ENCODE measurements at places on chromosomes 13 and 19.

GRCh38 chr13:78054157-78054556 is 135.5 kb upstream of the EDNRB start:
- DNase-seq = no peak

DNA sequence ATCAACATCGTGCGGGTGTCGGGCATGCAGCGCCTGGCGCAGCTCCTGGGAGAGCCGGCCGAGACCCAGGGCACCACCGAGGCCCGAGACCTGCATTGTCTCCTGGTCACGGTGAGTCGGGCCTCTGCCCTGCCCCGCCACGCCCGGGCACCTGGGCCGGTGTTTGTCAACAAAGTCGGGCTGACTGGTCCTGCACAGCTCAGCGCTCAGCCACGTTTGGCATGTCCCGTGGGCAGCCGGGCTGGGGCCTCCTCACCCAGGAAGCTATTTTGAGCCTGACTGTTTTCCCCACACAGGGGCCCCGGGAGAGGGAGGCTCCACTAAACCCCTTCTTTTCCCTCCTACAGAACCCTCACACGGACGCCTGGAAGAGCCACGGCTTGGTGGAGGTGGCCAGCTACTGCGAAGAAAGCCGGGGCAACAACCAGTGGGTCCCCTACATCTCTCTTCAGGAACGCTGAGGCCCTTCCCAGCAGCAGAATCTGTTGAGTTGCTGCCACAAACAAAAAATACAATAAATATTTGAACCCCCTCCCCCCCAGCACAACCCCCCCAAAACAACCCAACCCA is 1.3 kb downstream of the GADD45B start:
- DNase-seq = peak; percentile 47

DNA sequence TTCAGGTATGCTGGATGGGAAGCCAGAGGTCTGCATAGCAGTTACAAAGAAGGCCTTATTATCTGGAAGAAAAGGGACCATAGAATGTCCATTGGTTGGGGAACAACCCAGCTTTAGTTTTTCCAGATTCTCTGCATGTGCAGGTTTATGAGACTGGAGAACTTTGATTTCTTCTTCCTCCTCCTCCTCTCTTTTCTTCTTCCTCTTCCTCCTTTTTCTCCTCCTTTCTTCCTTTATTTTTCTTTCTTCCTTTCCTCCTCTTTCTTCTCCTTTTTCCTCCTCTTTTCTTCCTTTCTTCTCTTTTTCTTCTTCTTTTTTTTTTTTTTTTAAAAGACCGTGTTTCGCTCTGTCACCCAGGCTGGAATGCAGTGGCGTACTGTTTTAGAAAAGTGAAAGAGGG is 30.9 kb downstream of the EPN1 start:
- DNase-seq = no peak

DNA sequence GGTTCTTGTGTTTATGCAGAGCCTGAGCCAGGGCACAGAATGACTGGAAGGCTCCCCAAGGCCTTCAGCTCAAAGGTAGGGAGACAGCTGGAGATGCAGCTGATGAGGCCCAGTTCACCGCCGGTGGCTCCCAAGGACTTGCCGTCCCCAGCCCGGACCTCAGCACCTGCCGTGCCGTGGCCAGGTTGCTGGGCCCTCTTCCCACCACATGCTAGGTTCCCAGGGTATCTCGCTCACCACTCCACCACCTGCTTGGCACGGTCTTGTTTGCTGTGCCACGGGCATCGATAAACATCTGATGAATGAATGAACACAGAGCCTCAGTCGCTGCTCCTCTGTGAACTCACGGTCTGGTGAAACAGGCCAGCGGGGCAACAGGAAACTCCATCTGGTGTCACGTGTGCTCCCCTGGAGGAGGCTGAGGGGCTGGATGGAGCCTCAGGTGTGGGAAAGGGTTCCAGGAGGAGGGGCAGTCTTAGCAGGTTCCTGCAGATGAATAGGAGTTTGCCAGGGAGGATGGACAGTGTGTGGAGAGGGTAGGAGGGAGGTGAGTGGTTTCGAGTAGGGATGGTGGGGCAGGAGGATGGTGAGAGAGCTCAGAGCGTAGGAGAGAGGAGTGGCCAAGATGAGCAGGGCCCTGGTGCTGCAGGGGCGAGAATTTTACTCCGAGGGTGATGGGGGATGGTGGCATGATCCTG is 3.6 kb upstream of the KLK14 start:
- DNase-seq = no peak

DNA sequence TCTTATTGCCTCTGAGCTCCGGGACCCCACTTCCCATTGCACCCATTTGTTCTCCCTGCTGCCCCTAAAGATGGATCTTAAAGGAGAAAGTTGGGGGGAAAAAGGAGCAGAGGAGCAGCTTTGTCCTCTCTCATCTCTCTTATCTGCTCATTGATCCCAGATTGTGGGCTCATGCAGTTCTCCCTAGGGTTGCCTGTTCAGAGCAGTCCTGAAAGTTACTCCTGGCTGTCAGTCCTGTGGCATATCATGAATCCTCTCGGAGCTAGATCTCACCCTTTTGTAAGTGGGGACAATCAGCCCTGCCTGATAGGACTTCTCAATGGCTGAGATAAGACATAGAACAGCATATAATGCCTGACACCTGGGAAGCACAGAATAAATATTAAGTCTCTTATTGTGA is 440.3 kb downstream of the IRS2 start:
- DNase-seq = no peak

DNA sequence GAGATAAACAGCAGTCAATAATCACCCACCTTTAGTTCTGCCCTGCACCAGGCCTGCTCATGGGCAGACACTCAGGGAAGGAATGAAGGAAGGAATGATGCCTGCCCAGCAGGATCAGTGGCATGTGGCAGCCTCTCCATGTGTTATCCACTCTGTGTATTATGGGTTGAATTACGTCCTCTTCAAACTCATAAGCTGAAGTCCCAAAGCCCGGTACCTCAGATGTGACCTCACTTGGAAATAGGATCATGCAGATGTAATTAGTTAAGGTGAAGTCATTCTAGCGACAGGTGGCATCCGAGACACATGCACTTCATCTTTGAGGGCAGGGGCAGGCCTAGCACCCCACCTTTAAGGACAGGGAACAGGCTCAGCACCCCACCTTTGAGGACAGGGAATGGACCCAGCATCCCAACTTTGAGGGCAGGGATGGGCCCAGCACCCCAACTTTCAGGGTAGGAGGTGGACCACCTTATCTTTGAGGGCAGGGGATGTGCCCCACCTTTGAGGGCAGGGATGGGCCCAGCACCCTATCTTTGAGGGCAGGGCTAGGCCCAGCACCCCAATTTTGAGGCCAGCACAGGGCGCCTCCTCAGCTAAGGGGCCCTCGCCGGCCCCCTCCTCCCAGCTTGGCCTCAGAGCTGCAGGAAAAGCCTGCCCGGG is 127.6 kb downstream of the URI1 start:
- DNase-seq = no peak

DNA sequence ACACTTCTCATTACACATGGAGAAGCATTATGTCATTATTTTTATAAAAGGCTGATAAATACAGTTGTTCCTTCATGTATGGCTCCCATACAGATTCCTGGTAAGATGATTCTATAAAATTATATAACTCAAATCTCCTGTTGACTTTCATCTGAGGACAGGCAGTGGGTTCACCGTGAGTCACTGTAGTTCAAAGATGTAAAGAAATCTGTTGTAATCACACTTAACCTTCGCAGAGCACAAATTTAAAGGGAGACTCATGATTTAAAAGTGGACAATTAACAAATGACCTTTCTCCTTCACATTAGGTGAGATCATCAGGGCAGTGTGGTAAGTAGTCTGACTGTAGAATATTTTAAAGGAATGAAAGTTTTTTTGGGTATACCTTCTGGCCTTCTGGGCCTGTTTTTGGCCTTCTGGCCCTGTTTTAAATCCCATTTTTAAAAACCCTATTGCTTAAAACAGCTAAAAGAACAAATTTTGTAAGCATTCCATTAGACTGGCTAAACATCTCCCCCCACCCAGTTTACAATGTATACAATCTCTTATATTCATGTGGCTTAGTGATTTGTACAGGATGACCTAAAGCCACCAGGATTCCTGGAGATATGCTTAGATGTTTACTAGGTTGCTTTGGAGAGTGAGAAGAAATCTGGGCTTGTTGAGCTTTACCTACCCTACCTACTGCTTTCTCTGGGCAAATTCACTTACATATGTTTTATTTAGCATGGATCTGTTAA is 171.2 kb downstream of the ITGBL1 start:
- no peak for DNase-seq

- DNase-seq = no peak
Observed at GRCh38 chr19:8233370-8233769, 24.2 kb downstream of the CERS4 start.

DNA sequence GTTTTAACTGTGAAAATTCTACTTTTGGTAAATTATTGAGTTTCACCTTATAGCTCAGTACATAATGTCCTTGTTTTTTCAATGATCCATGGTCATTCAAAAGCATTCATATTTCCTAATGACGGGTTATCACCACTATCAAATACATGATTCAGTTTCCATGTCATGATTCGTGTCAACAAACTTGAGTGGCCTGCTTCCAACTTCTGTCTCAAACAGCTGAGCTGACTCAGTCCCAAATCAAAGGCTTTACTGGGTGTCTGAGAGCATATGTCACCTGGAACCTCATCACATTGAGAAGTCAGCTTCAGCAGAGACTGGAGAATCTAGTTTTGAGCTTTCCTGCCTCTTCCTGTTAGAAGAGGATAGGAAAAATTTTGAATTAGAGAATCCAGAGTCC is 40.3 kb upstream of the SGCG start:
- no peak for DNase-seq

DNA sequence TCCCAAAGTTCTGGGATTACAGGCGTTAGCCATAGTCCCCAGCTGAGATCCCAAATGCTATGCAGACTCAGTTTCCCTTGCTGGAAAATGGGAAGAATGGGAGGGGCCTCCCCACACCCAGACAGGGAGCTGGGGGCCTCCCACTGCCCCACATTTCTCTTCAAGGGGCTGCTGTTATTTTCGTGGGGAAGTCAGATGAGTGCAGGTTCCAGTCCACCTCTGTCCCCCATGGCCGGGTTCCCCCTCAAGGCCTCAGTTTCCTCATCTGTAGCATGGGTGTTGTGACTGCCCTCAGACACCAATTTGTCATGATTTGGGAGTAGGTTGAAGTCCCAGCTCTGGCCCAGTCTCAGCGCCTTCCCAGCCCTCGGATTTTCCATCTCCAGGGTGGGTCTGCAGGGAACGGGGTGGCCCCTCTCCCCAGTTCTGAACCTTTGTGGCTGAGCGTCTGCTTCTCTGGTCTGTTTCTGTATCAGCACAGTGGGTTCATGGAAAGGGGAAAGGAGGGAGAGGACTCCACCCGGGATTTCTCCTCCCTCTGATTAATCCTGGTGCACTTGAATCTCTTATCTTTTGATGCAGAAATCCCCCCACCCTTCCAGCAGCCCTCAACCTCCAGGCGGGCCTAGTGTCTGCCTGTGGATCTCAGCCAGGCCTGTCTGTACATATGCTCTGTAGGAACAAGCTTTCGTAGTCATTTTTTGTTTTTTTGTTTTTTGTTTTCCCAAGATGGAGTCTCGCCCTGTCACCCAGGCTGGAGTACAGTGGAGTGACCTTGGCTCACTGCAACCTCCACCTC is 12.2 kb downstream of the NFIC start:
- no peak for DNase-seq

- DNase-seq = no peak
Observed at GRCh38 chr19:51440846-51441409, 17.3 kb downstream of the SIGLEC8 start.

- DNase-seq = no peak
Observed at GRCh38 chr13:66214467-66214866, 1015.7 kb downstream of the PCDH9 start.

DNA sequence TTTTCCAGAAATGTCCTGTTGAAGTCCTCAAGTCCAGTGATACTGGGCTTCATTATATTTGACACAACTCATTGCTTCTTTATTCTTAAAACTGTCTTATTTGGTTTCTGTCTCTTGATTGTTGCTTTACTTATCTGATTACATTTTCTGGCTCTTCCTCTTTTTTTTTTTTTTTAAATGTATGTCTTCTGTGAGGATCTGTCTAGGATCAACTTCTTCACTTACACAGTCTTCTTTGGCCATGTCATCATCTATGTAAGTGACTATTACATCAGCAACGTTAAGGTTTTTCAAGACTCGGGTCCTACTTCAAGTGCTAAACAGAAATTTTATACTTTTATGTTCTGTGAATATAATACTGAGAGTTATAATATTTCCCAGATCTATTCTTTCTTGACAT is 162.1 kb downstream of the PDS5B start:
- DNase-seq = no peak

DNA sequence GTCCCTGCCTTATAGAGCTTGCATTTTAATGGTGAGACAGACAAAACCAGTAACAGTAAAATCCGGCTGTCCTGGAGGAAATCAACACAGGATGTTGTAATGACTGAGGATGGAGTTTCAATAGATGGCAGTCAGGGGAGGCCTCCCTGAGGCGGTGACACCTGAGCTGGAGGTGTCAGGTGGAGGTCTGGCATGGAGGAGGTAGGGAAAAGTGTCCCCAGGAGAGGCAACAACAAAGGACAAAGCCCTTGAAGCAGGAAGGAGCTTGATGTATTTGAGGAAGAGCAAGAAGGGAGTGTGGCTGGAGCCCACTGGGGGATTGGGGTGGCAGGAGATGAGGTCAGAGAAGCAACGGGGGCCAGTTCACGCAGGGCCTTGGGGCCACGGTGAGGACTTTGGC is 7.8 kb downstream of the GRIN2D start:
- no peak for DNase-seq

DNA sequence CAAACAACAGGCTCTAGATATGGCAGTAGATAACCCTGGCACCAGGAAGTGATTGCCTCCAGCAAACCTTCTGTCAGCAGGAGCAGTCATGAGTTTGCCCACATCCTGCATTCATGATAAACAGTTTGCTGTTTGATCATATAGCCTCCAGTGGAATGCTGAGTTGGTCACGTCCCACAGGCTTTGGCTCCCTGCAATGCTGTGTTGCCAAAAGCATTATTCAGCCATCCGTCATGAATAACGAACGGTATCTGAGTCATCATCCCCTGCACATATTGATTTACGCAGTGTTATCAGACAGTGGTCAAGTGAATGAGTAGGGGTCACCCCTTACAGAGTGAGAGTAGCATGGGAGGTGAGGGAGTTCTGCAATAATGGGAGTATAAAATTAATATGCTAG is 21.9 kb upstream of the ZNF432 start:
- no peak for DNase-seq

GRCh38 chr13:106523576-106523975 is 11.9 kb downstream of the EFNB2 start:
- DNase-seq = no peak

- DNase-seq = no peak
Observed at GRCh38 chr13:33193428-33193974, 92.1 kb downstream of the STARD13 start.

DNA sequence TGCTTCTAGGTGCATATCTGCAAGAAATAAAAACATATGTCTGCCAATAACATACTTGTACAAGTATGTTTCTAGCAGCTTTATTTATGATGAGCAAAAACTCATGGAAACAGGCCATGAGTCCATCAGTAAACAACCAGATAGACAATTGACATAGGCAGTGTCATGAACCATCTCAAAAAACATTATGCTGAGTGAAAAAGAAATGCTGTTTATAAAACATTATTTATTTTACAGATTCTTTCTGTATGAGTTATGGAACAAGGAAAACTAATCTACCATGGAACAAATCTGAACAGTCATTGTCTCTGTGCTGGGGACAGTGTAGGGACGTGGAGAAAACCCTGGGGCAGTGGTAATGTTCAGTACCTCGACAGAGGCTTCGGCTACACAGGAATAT is 283.9 kb downstream of the UQCRFS1 start:
- no peak for DNase-seq
